ENCODE measurements at places on chromosomes 16 and 17.

DNA sequence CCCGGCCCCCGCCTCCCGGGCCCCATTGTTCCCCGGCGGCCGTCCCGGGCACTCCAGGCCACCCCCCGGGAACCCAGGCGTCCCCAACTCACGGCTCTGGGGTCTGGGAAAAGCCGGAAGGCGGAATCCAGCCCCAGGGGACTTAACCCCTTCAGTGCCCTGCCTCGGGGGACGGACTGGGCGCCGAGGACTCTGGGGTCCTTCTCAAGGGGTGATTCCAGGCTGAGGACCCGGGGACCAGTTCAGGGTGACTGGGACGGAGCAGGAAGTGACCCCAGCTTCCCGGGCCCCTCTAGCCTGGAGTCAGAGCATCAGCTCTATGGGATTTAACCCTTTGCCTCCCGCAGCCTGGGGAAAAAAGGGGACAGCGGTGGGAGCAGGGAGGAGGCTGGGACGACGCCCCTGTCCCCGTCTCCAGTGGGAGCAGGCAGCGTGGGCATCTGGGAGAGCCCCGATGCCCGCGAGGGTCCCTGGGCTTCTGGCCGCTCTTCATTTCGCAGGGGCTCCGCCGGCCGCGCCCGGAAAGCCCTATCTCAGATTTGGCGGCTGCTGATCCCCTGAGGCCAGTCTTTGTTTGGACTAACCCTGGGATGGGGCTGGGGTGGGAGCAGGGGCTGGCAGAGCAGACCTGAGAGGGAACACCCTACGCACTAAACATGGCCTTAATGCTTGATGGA is at the start of gene ZNF629:
Gene ZNF629, minus strand, starts transcription at position 270 of the 677 bp plus-strand sequence. CDS start 2,723 bp downstream, outside the sequence.
- DNase-seq = peak; percentile 75

DNA sequence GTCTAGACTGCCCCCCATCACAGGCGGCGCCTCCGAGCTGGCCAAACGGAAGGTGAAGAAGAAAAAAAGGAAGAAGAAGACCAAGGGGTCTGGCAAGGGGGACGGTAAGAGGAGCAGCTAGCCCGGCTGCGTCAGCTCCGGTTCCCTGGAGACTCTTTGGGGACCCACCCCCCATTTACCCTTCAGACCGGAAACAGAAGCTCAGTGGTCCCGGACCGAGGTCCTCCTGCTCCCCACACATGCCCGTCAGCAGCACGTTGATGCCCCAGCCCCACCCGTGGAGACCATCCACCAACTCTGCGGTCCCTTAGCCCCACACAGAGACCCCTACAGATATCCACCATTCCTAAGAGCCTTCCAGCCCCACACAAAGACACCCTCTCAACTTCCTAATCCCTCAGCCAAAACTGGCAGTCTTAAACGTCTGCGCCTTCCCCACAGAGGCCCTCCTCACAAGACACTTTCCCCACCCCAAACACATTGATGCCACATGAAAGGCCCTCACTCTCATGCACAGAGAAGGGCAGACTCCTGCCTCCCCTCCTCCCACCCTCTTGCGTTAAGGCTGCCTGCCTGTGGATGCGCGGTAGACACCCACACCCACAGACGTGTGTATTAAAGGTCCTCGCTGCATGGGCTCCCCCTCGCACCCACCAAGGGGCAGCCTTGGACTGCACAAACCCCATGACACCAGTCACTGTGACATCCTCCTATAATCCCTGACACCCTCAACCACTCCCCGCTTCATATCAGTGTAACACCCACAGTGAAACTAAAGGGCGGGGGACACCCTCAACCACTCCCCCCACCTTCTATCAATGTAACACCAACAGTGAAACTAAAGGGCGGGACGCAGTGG is 58.2 kb upstream of the RPH3AL start:
- DNase-seq = peak; percentile 17

DNA sequence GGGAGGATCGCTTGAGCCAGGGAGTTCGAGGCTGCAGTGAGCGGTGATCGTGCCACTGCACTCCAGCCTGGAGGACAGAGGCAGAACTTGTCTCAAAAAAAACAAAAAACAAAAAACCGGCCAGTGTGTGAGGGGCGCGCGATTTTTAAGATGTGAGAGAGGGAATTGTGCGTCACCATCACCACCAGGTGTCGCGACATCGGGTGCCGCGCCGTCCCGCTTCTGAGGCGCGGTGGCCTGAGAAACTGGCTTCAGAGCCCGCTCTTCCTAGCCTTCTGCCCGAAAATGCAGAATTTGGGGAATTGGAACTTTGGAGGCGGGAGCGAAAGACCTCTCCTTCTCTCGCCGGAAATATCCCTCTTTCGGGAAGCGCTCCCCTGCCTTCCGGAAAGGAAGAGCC is 524.8 kb downstream of the KCNJ18 start:
- DNase-seq = no peak

DNA sequence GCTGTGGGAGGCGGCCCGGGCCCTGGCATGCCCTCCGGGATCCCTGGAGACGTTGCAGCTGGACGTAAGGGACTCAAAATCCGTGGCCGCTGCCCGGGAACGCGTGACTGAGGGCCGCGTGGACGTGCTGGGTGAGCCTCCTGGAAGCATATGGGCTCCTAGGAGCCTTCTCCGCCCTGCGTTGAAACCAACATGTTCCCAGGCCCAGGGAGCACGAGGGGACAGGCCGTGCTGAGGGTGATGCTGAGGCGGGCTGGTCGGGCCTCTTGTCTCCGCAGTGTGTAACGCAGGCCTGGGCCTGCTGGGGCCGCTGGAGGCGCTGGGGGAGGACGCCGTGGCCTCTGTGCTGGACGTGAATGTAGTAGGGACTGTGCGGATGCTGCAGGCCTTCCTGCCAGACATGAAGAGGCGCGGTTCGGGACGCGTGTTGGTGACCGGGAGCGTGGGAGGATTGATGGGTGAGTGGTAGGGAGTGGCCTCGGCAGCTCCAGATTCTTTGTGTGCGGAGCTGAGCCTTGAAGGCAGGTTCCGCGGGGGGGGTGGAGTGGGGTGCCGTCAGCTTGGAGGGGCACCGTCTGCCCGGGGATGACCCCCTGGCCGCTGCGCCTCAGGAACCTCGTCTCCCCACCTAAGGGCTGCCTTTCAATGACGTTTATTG is 567 bp downstream of the HSD17B1 start:
- DNase-seq = no peak

DNA sequence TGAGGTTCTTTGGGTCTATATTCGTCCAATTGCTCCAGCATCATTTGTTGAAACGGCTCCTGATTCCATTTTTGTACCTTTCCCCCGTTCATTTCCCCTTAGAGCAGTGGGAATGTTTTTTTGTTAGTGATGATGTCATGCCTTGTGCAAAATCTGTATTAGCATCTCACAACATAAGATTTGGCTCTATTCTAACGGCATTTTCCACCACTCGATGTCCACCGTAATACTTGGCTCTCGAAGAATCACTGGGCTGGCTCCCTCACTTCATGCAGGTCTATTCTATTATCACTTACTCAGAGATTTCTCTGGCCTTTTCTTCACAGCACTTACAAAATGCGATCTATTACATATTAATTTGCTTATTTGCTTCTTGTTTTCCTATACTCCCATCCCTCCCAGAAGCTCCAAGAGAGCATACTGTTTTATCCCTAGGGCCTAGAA is 571 bp upstream of the NME1 start:
- DNase-seq = no peak

DNA sequence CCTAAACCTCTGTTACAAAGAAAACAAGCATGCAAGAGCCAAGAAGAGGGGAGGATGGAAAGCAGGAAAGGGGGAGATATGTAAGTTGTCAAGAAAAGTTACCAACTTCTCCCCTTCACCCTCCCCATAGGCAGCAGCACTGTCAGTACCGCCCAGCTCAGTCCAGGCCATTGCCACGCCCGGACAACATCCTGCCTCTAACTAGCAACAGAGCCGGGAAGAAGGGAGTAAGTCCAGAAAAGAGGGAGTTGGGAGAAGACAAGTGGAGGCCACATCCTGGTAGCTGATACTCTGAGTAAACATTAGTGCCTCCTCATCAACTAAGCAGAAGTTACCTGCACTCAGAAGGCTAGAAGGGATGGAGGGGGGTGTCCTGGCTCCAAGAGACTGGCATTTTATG is 113.6 kb downstream of the SMG6 start:
- DNase-seq = no peak

- DNase-seq = no peak
These were observed 40.4 kb upstream of the ABCA5 start for GRCh38 chr17:69367298-69367697.

- no peak for DNase-seq
These were observed 30.4 kb upstream of the CCL1 start for GRCh38 chr17:34393401-34393800.

- peak; percentile 48 for DNase-seq
These were observed 12.8 kb downstream of the MEOX1 start for GRCh38 chr17:43648916-43649315.

DNA sequence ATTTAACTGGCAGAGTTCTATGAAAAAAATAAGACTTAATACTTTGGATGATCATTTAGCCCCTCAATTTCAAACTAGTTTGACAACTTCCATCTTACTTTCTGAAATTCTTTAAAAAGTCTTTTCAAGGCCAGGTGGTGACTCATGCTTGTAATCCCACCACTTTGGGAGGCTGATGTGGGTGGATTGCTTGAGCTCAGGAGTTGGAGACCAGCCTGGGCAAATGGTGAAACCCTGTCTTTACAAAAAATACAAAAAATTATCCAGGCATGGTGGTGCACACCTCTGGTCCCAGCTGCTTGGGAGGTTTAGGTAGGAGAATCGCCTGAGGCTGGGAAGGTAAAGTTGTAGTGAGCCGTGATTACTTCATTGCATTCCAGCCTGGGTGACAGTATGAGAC is 154.4 kb downstream of the TANC2 start:
- peak; percentile 8 for DNase-seq

GRCh38 chr17:1384905-1385435 is 15.1 kb downstream of the YWHAE start:
- DNase-seq = no peak

DNA sequence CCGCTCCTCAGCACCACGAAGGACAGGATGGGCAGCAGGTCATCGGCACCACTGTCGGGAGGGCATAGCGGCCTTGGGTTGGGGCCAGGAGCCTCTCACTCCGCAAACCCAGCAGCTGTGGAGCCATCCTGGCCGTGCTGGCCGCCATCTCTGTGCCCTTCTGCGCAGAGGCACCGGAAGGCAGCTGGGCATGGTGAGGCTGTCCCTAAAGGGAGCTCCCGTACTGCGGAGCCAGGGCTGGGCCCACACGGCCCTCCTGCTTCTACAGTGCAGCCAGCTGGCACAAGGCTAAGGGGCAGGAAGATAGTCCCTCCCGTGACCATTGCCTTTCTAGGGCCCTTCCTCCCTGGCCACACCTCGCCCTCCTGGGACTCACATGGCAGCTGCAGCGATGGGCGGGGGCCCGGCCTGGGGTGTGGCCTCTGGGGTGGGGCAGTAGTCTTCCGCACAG is 7.0 kb upstream of the SPATA2L start:
- no peak for DNase-seq

GRCh38 chr17:4678448-4679026 is 25.4 kb downstream of the PELP1 start:
- peak; percentile 63 for DNase-seq

- no peak for DNase-seq
These were observed 14.6 kb downstream of the BBS2 start for GRCh38 chr16:56505181-56505580.

- peak; percentile 89 for DNase-seq
These were observed 47.0 kb downstream of the MYO18A start for GRCh38 chr17:29133121-29133713.

DNA sequence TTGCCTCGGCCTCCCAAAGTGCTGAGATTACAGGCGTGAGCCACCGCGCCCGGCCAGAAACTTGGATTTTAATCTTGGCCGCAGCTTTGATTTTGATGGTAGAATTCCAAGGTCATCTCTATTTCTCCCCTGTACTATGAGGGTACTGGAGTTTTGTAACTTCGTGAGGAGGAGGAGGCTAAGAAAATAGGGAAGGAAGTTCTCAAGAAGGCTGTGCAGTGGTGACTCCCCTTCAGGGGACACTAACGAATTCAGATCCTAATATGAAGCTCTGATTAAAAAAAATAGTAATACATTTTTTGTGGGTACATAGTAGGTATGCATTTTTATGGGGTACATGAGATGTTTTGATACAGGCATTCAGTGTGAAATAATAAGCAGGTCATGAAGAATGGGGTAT is 55.9 kb downstream of the LDHD start:
- DNase-seq = no peak

DNA sequence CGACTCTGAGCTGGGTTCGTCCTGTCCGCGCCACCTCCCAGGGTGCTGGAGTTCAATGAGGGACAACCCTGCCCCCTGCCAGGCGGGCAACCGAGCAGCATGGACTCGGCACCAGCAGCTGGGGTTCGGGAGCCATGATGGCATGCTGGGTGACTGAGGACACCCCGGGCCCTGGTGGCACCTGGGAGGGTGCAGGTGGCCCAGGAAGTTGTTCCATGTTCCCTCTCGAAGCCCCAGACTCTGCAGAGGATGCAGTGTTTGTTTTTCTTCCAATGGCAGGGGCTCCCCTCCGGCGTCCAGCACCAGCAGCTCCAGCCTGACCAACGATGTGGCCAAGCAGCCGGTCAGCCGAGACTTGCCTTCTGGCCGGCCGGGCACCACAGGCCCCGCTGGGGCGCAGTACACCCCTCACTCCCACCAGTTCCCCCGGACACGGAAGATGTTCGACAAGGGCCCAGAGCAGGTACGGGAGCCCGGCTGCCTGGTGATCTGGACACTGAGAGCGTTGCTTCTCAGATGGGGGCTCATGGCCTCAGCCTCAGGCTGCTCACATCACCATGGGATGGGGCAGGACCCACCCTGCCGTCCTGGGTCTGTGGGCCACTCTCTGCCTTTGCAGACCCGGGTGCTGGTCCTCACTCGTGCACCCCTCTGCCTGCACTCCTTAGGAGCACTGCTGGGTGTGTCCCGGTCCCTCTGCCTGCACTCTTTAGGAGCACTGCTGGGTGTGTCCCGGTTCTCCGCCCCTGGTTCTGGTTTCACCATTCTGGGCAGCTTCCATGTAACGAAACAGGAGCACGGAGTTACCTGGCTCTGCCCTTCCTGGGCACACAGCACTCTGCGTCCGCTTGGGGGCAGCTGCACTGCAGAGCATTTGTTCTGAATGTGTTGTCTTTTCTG is 68.2 kb upstream of the CHMP6 start:
- DNase-seq = no peak

GRCh38 chr17:1447052-1447451 is 9.0 kb downstream of the CRK start:
- no peak for DNase-seq

- no peak for DNase-seq
These were observed 55.0 kb upstream of the ATP2A3 start for GRCh38 chr17:4019275-4019674.

GRCh38 chr16:29710227-29711219 is 31.5 kb downstream of the QPRT start:
- DNase-seq = peak; percentile 44

- no peak for DNase-seq
These were observed 9.8 kb upstream of the CMTM3 start for GRCh38 chr16:66594739-66595138.

DNA sequence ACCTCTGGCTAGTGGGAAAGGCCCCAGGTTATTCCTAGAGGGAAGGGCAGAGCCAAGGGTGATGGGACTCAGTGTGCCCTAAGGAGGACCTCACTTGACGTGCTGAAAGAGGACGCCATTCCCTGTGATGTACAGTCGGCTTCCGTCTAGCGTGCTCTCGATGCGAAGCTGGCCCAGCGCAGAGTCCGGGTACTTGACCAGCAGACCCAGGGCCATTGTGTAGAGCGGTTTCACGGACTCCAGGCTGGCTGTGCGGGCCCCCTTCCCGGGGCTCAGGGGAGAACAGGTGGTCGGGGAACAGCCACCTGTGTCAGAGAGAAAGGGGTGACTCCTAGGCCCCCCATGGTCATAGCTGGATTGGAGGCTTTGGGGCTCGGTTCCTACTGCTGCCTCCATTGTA is 19.9 kb downstream of the PLEKHG4 start:
- DNase-seq = no peak

- no peak for DNase-seq
These were observed 759 bp downstream of the ALKBH5 start for GRCh38 chr17:18184143-18185031.
